ENCODE measurements at places on chromosomes 13 and 19.
A peak's percentile ranks its signal among the peaks of the same experiment; 100 is the strongest.

DNA sequence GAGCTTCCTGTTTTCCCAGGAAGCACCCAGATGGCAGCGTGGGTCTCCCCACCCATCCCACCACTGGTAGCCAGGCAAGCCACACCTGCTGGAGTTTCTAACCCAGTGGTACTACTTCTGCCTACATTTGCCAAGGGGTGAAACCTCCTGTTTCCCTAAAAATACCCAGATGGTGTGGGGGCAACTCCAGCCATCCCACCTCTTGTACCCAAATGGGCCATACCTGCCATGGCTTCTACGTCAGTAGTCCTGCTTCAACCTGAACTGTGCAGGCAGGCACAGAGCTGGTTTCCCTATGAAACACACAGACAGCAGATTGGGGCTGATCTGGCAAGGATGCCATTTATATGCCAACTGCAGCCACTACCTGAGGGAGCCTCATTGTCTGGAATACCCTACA, 809.4 kb upstream of the MIR17HG start:
- no peak for DNase-seq

DNA sequence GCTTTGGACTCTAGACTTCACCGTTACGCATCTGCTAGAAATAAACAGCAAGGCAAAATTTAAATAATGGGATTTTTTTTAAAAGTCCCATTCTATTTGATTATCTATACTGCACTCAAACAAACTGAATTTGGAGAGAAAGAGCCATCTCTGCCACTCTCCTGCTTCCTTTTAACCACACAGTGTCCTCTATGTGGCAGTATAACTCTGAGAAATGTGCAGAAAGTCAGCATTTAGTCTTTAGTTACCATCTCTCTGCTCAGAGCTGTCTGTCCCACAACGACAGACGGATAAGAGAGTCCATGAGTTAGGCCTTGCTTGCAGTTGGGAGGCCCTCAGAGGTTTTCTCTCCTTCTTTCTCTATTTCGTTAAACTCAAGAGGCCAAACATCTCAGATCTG, 21.2 kb downstream of the CCNA1 start:
- no peak for DNase-seq

DNA sequence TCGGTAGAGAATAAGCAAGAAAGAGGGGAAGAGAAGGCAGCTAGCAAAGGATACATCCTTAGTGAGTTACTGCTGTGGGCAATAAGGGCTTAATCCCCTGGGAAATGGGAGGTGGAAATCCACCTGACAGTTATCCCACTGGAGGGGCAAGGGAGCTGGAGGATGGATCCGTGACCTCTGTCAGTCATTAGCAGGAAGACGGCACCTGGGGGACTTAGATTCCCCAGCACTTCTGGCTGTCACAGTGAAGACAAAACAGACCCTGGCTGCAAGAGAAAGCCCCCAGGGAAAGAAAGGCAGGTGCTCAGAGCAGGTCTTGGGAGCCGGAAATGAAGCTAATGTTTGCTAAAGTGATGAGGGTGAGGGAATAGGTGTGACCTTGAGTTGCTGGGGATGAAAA, 70.4 kb upstream of the MRI1 start:
- DNase-seq, result no peak

DNA sequence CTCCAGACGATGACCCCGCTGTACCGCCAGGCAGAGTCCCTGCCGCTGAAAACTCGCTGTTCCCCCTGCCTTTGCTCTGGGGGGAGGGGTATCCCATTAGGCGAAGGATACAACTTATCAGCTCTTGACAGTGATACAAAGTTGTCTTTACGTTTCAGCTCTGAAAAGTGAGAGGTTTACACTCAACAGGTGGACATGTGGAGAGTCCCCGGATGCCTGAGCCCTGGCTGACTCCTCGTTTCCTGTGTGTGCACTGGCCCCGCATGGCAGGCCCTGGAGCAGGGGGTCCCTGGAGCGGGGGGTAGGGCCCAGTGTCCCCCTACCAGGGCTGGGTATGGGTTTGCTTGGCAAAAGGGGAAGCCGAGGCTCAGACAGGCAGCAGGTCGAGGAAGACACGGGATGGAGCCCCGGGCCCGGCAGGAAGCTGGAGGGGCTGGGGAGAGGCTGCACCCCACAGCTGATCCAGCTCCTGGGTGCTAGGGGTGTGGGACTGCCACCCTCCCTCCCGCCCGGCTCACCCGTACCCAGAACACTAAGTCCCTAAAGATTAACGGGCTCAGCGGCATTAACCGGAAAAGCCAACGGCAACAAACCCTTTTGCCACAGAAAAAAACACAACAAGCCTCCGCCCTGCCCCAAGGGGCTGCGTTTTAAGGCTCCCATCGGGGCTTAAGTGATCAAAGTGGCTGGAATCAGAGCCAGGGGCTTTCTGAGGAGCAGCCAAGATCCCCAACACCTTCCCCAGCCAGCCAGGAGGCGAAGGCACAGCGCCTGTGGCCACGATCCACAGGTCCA, 5.6 kb downstream of the TCF3 start:
- no peak for DNase-seq

- no peak for DNase-seq
These were observed 395.2 kb downstream of the MYO16 start for GRCh38 chr13:109024611-109025010.

GRCh38 chr19:7007859-7008258, 13.4 kb downstream of the MBD3L2B start:
- no peak for DNase-seq

DNA sequence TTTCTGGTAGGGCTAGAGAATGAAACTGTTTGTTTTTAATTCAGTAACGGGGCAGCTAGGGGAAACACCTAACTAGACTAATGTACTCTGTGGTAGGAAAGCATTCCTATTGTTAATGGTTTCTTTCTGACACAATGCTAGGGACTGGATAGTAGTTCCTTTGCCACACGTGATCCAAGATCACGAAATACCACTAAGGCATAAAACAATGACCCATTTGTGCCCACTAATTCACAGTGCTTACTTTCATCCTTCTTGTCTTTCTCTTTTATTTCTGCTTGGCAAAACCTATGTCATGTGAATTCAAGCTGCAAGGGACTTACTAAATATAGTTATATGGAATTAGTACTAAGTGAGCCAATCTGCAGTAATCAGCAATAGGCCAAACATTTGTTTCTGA, 834.1 kb upstream of the SLITRK6 start:
- DNase-seq, result no peak

GRCh38 chr19:28436320-28436719, 776.6 kb downstream of the UQCRFS1 start:
- no peak for DNase-seq

DNA sequence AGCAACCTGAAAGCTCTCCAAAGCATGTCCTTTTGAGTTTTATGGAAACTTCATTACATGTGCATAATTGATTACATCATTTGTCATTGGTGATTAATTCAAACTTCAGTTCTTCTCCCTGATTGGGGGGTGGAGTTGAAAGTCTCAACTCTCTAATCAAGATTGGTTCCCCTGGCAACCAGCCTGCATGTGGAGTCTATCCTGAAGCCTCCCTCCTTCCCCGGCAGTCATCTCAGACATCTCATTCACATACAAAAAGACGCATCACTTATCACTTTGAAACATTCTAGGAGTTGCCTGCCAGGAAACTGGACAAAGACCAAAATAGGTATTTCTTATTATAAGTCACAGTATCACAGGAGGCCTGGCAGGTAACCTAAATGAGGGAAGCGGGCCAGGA, 50.5 kb downstream of the TEX26 start:
- no peak for DNase-seq

GRCh38 chr13:108835083-108835482, 205.7 kb downstream of the MYO16 start:
- DNase-seq, result no peak

- DNase-seq, result no peak
These were observed 5.8 kb downstream of the TEAD2 start for GRCh38 chr19:49356382-49356781.

DNA sequence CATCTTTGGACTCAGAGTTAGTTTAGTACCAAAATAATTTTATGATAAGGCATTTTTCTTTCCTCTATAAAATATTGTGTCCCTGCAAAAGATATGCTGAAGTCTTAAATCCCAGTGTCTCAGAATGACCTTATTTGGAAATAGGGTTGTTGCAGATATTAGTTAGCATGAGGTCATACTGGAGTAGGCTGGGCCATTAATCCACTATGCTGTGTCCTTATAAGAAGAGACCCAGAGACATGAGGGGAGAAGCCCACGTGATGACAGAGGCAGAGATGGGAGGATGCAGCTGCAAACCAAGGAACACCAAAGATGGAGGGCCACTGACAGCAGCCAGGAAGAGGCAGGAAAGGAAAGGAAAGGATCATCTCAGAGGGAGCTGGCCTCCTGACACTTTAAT, 6.4 kb downstream of the POGLUT2 start:
- no peak for DNase-seq

- no peak for DNase-seq
These were observed 9.7 kb downstream of the HSD17B14 start for GRCh38 chr19:48826606-48827020.

DNA sequence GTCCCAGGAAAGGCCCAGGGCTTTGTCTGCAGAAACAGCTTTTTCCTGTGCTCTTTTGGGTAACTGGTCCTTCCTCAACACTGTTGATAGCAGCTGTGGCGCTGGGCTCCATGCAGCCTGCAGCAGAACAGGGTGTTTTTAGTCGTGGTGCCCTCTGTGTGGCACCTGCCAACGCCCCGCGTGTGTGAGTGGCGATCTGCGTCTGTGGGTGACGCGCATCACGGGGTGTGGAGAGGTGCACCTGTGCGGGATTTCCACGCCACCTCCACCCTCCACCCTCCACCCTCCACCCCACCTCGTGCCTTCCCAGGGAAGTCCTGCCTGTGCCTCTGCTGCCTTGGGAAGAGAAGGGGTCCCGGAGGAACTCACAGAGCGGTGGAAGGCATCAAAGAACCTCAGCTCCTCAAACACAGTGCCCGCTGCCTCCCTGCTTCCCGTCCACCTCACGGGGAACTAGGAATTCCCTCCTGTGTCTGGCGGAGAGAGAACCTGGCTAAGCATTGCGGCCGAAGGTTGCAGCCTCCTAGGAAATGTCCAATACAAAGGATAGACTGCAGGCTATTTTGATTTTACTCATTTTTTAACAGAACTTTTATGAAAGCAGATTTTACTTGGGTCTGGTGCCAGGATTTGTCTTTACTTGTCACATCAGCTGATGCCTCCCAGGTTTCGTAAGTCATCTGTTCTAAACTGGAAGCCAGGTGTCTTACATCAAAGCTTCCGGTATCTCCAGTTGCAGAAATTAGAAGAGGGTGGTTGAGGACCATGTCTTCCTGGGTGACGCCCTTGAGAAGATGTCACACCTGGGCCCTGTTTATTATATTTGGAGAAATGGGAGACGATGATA, 84.0 kb downstream of the ATP11A start:
- no peak for DNase-seq

DNA sequence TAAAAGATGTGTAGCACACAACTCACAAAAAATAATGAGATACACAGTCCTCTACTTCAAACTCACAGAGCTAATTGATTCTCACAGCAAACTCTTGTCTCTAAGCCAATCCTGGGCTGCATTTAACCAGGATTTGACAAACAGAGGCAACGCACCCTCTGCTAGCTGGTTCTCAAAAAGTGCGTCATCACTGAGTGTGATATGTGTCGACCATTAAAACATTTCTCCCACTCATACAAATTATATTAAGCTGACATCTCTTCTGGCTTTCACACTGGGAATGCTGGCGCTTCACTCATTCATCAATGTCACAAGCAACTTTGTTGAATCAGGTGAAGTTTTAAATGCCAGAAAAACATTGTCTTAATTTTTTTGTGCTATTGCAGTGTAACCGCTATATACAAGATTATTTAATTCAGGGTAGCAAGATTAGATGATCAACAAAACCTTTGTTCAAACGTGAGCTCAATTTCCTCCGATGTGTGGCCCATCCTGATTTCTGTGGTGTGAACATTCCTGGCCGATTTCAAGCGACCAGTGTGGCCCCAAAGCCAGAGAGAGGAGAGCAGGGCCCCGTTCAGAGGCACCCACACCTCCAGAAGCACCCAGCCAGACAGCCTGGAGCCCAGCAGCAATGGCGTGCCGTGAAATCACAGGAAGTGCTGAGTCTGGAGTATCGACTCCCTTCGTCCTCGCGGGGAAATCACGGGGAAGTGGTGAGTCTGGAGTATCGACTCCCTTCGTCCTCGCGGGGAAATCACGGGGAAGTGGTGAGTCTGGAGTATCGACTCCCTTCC, 49.4 kb downstream of the RASA3 start:
- no peak for DNase-seq

- no peak for DNase-seq
These were observed 3.9 kb downstream of the BCKDHA start for GRCh38 chr19:41401483-41401882.

GRCh38 chr19:12867120-12868099, 13.8 kb downstream of the DNASE2 start:
- peak; percentile 97 for DNase-seq

DNA sequence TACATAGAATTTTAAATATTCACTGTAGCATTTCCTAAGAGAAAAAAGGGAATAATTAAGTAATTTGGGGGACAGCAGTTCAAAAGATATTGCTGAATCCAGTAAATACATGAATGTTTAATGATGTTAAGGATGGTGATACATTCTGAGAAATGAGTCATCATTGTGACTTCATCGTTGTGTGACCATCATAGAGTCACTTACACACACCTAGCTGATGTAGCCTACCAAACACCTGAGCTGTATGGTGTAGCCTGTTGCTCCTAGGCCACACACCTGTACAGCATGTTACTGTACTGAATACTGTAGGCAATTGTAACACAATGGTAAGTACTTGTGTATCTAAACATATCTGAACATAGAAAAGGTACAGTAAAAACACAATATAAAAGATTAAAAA, 34.8 kb downstream of the ATP7B start:
- no peak for DNase-seq

DNA sequence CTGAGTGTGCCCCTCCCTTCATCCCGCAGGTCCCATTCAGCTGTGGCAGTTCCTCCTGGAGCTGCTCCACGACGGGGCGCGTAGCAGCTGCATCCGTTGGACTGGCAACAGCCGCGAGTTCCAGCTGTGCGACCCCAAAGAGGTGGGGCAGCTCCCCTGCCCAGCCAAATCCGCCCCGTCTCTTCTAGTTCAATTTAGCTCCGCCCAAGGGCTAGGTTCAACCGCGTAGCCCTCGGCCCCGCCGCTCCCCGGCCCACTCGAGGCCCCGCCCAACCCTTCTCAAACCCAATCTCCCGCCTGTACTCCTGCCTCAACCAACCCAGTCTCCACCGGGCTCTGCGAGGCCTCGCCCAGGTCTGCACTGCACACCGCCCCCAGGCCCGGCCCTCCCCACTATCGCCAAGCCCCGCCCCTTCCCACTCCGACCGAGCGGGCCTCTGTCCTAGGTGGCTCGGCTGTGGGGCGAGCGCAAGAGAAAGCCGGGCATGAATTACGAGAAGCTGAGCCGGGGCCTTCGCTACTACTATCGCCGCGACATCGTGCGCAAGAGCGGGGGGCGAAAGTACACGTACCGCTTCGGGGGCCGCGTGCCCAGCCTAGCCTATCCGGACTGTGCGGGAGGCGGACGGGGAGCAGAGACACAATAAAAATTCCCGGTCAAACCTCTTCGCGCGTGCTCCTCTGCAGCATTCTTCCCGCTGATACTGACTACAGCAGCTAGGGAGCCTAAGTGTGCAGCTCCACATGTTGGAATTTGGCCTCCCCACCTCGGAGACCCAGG, 2.9 kb downstream of the ETV2 start:
- peak; percentile 98 for DNase-seq

Measured in GM13976 (cell line).